ENCODE measurements at places on chromosomes 7 and 10. TPM values are rescaled to one million over a fixed set of nuclear protein-coding genes. Genes with fewer than 3 reads are reported as not detected.

Gene SNCG
- not detected for total RNA-seq

Gene TAS2R41
- total RNA-seq = not detected

Gene STK17A
- total RNA-seq = 58.2 TPM

Gene LIPJ
- total RNA-seq = not detected

Gene POM121L12
- total RNA-seq = not detected

Data from activated CD4-positive, alpha-beta memory T cell treated with anti-CD3 and anti-CD28 coated beads for 36 hours (primary cell).